Glomerular endothelial cell (primary cell): ENCODE measurements at places on chromosomes 7 and 10. TPM values are rescaled to one million over a fixed set of nuclear protein-coding genes. Genes with fewer than 3 reads are reported as not detected.

Gene MSMB
- not detected in 2 replicates for total RNA-seq

Gene RBP3
- total RNA-seq, result not detected in 2 replicates

Gene OR2A42
- total RNA-seq, result not detected in 2 replicates

Gene CHCHD3
- total RNA-seq, result 41.1 and 42.5 TPM in 2 replicates

Gene NUDT13
- 0.97 and 0.99 TPM in 2 replicates for total RNA-seq

Gene CTAGE4
- 0.19 TPM in 1 of 2 replicates, not detected in the other for total RNA-seq

Gene IGF2BP3
- total RNA-seq, result 89.8 and 98.3 TPM in 2 replicates

Gene INMT
- 0.05 and 0.12 TPM in 2 replicates for total RNA-seq

Gene PLXNA4
- 1.2 and 5.4 TPM in 2 replicates for total RNA-seq

Gene ACSM6
- total RNA-seq, result not detected in 2 replicates

Gene EMX2
- total RNA-seq, result 1.3 TPM in 1 of 2 replicates, not detected in the other

Gene TMEM213
- not detected in 2 replicates for total RNA-seq

Gene NUTM2B
- total RNA-seq, result 0.34 and 0.99 TPM in 2 replicates

Gene RAPGEF5
- total RNA-seq, result 121 and 230 TPM in 2 replicates

Gene NEUROG3
- not detected in 2 replicates for total RNA-seq

Gene IRF5
- total RNA-seq, result 0.73 TPM in 1 of 2 replicates, not detected in the other

Gene PHKG1
- total RNA-seq, result 0.10 and 0.35 TPM in 2 replicates

Gene PARP12
- 53.9 and 98.5 TPM in 2 replicates for total RNA-seq

Gene ADAMTS14
- 2.9 and 3.4 TPM in 2 replicates for total RNA-seq

Gene ANKRD22
- total RNA-seq, result not detected in 2 replicates

Gene HEPACAM2
- total RNA-seq, result not detected in 2 replicates

Gene OR13A1
- total RNA-seq, result not detected in 2 replicates

Gene HKDC1
- total RNA-seq, result 0.58 and 5.7 TPM in 2 replicates

Gene TYW1B
- 0.19 and 1.3 TPM in 2 replicates for total RNA-seq

Gene CREB5
- 10.7 and 28.7 TPM in 2 replicates for total RNA-seq

Gene PUS7
- total RNA-seq, result 17.1 and 23.0 TPM in 2 replicates

Gene PNLIPRP3
- total RNA-seq, result not detected in 2 replicates

Gene MRPL32
- total RNA-seq, result 55.9 and 58.5 TPM in 2 replicates

Gene KIF11
- 4.5 and 9.6 TPM in 2 replicates for total RNA-seq

Gene GIMAP5
- total RNA-seq, result 27.1 and 28.6 TPM in 2 replicates

Gene DOCK4
- 112 and 150 TPM in 2 replicates for total RNA-seq

Gene MNX1
- 0.10 TPM in 1 of 2 replicates, not detected in the other for total RNA-seq

Gene ZP3
- 1.1 and 4.0 TPM in 2 replicates for total RNA-seq
